Transverse colon (tissue), 4 donors: ENCODE measurements at places on chromosomes 12 and 14. TPM values are rescaled to one million over a fixed set of nuclear protein-coding genes. Genes with fewer than 3 reads are reported as not detected.

GRCh38 chr14:101992708-101993107, 28.3 kb downstream of the DYNC1H1 start:
- DNase-seq: peak; percentile 17

- DNase-seq: no peak
These were observed 56.1 kb downstream of the ESR2 start for GRCh38 chr14:64238049-64238448.

- no peak for DNase-seq
These were observed 28.0 kb downstream of the CCDC63 start for GRCh38 chr12:110874781-110875180.

DNA sequence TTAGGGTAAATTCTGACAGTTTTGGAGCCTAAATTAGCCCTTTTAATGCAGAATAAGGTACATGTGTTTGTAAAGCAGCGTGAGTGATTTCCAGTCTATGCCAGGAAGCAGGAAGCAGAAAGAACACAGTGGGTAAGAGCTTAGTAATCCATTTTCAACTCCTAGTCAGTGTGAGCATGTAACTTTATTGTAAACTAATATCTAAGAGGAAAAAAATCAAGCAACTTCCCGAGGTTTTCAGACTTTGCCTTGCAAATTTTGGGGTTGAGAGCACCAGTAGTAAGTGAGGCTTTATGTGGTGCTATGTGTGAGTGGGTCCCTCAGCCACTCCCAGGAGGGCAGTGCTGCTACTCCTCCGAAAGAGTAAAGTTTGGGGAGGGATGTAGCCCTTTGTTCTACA, 2.9 kb downstream of the CIPC start:
- DNase-seq: no peak

GRCh38 chr12:108821407-108822397, 35.7 kb downstream of the SSH1 start:
- no peak for DNase-seq

Gene LRRIQ1
- total RNA-seq: not detected
